ENCODE measurements at places on chromosomes 2 and 18.

- no peak for DNase-seq
Measured at GRCh38 chr2:239684271-239684810, 283.5 kb upstream of the HDAC4 start.

GRCh38 chr2:100212850-100213249 lies 70.5 kb upstream of the AFF3 start:
- no peak for DNase-seq

DNA sequence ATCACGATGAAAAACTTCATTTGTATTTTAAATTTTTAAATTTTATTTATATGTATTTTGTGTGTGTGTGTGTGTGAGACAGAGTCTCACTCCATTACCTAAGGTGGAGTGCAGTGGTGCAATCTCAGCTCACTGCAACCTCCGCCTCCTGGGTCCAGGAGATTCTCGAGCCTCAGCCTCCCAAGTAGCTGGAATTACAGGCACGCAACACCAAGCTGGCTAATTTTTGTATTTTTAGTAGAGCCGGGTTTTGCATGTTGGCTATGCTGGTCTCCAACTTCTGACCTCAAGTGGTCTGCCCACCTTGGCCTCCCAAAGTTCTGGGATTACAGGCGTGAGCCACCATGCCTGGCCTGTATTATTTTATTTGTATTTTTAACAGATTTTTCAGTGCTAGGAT lies 45.8 kb upstream of the WIPF1 start:
- no peak for DNase-seq

DNA sequence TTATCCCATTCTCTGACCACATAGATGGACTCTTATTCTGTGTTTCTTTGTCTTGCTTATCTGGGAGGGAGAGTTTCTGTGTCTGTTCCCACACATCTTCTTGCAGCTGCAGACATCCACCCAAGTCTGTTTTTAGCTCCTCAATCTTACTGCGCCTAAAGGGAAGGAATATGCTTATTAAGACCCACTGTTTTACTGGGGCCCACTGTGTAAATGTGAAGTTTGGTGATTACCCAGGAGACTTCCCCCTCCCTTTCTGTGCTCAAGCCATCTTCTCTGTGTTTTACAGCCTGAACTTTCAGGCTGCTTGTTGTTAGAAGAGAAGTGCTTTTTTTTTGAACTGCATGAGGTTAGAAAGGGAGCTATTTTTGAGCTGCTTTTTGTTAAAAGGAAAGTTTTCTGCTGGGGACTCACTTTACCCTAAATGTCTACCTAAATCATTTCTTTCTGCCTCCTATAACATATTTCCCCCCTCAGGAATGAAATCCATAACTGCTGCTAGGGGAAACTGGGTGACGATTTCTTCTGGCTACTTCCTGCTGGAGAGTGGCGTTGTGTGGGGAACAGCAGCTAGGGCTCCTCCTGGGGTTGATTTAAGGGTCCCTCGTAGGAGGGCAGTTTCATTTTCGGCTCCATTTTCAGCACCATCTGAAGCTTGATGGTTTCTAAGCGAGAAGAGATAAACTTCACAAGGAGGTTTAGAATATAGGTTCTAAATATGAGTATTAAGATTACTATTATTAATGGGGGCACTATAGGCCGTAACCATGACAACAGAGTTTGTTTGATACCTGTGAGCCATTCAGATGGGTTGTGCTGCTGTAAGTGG lies 39.5 kb upstream of the GMCL1 start:
- DNase-seq = no peak

DNA sequence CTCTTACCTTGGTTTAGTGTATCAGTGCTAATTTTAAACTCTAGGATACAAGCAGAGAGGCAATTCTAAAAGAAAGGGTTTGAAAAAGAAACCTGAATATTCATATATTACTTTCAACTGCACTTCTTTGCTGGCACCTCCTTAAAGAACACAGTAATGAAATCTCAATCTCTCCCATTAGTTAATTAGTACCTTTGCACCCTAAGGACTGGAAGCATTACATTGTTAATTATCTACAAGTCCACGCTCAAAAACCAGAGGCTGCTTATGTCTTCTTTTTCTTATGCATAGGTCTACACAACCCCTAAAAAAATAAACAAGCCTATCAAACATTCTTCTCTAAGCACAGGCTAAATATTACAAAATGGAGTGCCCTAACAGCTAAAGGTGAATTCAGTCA lies 20.2 kb downstream of the EPHA4 start:
- DNase-seq = no peak

DNA sequence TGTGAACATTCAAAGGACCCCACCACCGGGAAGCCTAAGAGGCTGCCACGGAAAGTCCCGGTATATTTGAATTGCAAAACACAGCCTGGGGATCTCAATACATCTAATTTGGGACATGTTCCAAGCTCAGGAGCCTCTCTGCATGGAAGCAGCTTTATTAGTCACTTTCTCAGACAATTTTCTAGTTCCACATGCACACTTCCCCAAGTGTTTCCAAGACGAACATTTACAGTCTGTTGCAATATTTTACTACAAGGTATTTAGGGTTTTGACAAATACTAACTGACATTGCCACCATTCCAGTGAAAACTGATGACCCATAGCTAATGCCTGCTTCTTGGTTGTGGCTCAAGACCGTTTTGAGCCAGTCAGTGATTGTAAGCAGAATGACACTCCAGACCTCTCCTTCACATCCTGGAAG lies 145.3 kb downstream of the NCKAP5 start:
- DNase-seq = no peak

GRCh38 chr2:67840460-67841068 lies 222.2 kb downstream of the C1D start:
- DNase-seq = no peak

DNA sequence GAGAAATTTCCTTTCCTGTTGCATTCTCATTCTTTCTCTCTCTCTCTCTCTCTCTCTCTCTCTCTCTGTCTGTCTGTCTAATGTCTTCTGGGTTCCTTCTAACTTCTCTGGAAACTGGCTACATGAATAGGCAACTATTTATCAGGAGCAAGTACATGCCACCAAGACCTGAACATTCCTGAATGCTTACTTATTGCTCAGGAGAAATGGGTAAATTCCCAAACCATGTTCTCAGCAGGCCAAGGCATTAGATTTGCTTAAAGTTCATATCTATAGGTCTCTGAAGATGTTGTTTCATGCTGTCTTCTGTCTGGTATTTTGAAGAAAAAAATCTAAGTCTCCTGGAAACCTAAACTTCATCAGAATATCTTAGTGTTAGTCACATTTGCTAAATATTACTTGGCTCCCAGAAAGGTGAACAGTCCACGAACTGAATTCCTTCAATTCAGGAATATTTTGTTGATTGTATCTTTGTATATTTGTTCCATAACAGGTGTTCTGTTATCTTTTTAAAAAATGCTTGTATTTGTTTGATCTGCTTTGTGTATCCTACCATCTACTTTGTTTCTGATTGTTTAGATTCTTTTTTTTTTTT lies 77.2 kb upstream of the FIGN start:
- DNase-seq = no peak

GRCh38 chr2:55155206-55155605 lies 76.9 kb downstream of the CLHC1 start:
- no peak for DNase-seq

DNA sequence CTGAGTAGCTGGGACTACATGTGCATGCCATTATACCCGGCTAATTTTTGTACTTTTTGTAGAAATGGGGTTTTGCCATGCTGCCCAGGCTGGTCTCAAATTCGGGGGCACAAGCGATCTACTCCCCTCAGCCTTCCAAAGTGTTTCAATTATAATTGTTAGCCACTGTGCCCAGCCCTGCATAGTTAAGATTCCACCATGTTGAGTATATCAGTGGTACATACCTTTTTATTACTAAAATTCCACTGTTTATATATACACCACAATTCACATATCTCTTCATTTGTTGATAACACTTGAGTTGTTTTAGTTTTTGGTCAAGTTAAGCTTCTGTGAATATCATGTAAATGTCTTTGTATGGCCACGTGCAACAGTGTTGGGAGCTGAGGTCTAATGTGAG lies 12.8 kb upstream of the FMNL2 start:
- DNase-seq = no peak

GRCh38 chr2:144572977-144573376 lies 53.1 kb upstream of the ZEB2 start:
- DNase-seq = no peak

GRCh38 chr2:7633566-7634153 lies 716.4 kb downstream of the RNF144A start:
- DNase-seq = no peak

DNA sequence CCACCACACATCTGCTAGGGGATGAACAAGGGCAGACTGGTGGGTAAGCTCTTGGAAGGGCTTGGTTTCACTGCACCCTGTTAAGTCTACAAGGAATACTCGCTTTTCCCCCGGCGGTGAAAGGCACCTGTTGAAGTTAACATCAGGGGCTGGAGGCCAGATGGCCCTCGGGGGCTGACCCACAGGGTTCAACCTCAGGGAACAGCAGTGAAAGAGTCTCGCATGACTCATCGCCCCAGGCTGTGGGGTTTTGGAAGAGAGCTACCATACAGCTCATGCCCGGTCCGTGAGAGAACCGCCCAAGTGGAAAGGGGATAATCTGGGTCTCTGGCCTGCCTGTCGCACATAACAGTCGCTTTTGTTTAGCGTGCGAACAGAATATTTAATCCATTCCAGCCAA lies 748.0 kb downstream of the DPP10 start:
- DNase-seq = no peak

DNA sequence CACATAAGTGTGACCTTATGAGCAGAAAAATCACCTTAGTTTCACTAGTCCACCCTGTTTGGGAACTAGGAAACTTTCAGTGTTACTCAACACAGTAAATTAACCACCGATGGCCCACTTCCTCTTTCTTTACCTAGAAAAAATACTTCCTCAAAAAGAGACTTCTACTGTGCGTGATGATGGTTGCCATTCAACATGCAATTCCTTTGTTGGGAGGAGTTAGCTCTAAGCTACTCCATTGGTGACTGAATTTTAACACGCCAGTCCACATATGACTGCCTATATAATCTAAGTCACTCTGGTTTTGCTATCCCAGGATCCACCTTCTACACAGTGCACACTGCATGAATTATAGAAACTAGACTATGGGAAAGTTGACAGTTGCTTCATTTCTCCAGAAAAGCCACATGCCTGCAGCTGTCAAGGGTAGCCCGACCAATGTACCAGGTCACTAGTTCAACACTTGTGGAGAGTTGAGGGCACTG lies 47.8 kb upstream of the REG3G start:
- no peak for DNase-seq

GRCh38 chr18:56112013-56112749 lies 524.2 kb upstream of the TCF4 start:
- no peak for DNase-seq

DNA sequence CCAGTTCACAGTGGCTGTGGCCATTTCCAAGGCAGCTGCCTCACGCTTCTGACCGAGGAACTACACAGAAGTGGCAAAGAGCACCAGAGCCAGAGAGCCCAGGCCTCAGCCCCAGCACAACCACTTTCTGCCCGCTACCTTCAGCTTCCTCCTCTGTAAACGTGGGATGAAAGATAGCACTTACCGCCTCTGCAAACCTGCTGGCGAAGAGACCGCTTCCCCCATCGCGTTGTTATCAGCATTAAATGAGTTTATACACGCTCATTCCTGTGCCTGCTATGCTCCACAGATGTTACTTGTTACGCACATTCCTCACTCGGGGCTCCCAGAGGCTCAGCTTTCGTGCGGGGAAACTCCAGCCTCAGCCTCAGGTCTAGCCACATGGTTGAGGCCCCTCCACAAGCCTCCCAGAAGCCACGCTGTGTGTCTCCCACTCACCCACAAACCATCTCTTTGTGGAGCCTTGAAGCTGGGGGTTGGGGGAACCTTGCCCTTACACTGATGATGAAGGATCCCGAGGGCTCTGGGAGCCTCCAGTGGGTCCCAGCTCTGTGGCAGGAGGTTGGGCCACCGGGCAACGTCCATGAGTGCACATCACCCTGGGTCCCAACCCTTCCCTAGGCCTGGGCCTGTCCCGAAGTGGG lies 63.3 kb upstream of the SMAD7 start:
- DNase-seq = no peak

DNA sequence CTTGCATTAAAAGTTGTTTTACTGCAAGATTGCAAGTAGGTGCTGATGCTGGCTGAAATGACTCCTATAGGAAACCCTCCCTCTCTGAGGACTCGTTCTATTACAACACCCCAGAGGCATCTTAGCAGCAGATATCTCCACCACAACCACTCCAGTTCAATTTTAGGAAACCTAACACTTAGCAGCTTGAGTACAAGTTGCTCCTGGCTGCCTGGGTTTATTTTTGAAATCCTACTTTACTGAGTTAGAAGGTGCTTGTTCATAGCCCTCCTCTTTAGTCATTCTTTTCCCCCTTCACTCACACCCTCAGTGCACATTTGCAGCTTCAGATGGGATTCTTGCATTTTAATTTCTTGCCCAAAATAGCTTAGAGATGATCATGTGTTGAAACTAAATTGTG lies 111.5 kb downstream of the MTCL1 start:
- DNase-seq = no peak

- DNase-seq = no peak
Measured at GRCh38 chr2:112150447-112150846, 12.3 kb downstream of the FBLN7 start.

DNA sequence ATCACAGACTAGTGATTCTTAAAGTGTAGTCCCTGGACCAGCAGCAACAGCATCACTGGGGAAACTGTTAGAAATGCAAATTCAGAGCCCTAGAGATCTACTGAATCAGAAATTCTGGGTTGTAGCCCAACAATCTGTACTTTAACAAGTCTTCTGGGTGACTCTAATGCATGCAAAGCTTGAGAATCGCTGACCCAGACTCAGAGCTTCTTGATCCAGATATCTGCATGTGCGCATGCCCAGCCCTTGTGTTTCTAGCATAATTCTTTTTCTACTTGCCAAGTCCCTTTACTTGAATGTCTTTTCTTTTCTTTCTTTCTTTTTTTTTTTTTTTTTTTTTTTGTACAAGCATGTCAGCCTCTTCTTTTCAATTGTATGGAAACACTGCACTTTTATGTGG lies 60.4 kb downstream of the FIGN start:
- DNase-seq = no peak

DNA sequence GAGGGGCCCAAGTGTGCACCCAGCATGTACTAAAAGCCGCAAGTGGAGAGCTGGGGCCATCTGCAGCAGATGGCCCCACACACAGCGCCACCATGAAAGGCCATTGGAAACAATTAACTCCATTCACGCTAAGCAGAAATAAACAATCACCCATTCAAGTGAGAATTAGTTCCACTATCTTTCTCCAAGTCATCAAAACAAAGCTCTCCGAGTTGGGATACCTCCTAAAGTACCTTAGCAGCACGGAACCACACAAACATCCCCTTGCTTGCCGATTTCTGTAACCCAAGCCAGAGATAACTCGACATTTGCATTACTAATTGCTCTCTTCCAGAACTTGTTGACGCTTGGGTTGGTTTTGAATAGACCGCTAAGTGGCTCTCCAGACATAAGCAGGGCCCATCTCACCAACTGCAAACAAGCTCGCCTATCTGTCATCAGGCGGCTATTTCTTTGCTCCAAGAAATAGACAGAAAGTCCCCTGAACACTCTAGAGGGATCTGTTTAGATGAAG lies 840.6 kb upstream of the SALL3 start:
- no peak for DNase-seq

GRCh38 chr2:145000376-145000775 lies 480.5 kb upstream of the ZEB2 start:
- DNase-seq = no peak

GRCh38 chr2:100998235-100998573 lies 3.9 kb upstream of the RPL31 start:
- no peak for DNase-seq

Data from T follicular helper cell (primary cell).